Esophagus squamous epithelium (tissue), 5 donors: ENCODE measurements at places on chromosomes 7 and 10.

GRCh38 chr7:43669286-43670081 lies 59.8 kb downstream of the COA1 start:
- H3K4me3 ChIP-seq: no peak overlapping the region
- no peaks in the 10 kb centered on the region for H3K27me3 ChIP-seq

DNA sequence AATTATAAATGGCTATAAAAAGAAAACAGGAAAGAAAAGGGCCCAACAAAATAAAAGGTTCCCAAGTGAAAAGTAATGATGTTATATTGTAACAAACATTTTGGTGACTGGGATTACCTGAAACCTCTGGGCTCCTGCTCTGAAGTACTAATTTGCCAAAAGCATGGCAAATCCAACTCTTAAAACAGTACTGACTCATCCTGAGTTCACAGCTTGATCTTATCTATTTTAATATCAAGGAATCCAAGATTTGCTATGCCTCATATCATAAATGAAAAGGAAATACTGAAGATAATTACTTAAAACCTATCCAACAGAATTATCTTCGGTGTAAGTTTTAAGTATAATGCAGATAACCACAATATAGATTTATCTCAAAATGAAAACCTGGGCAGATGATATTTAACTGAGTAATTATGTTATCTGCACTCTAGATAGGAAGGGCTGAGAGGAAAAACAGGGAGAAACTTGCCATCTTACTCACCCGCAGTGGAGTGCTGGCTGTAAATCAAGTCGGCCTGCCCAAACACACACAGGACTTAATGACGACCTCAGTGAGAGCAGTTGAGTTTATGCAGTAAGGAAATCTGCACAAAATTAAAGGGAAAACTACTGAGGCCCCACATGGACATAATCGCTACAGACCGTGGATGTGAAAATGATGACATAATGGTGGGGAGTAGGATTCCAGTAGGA lies 48.4 kb downstream of the MPP7 start:
- DNase-seq: no peak
- no peak overlapping the region for H3K4me3 ChIP-seq
- no peaks in the 10 kb centered on the region for H3K36me3 ChIP-seq
- H3K27me3 ChIP-seq: no peaks in the 10 kb centered on the region

- H3K36me3 ChIP-seq: no peaks in the 10 kb centered on the region
- DNase-seq: no peak
- no peaks in the 10 kb centered on the region for H3K27me3 ChIP-seq
- H3K4me3 ChIP-seq: no peak overlapping the region
Observed at GRCh38 chr7:131525820-131526219, 30.6 kb downstream of the PODXL start.

- H3K4me3 ChIP-seq: no peak overlapping the region
- no peak for DNase-seq
- H3K4me1 ChIP-seq: no peaks in the 10 kb centered on the region
Observed at GRCh38 chr10:86661161-86662025, 6.9 kb upstream of the LDB3 start.

DNA sequence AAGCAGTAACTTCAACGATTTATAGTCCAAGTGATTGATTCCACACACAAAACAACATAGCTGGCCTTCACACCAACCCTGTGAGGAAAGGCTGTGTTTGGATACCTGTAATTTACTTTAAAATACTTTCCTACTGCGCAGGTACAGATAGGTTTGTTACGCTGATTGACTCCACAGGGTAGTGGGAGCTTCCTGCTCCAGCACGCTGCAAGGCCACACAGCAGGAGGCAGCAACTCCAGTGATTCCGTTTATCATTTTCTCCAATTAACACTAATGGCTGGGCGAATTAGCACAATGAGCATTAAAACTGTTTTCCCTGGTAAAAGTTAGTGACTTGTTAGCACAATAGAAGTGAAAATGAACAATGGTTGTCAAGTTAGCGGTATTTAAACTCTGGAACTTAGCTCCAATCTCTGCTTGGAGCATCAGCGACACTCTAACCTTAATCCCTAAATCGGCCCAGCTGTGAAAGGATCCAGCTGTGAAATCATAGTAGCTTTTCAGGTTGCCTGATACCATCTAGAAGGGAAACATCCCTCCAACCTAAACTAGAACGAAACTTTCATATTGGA lies 959 bp downstream of the DCLRE1C start:
- peak overlapping the region; percentile 96 for H3K27ac ChIP-seq
- peak overlapping the region; percentile 96 for H3K4me3 ChIP-seq
- DNase-seq: no peak
- no peaks in the 10 kb centered on the region for H3K27me3 ChIP-seq

- no peaks in the 10 kb centered on the region for H3K4me1 ChIP-seq
- H3K27me3 ChIP-seq: no peaks in the 10 kb centered on the region
- no peak overlapping the region for H3K27ac ChIP-seq
Observed at GRCh38 chr10:129853562-129853903, 110.5 kb downstream of the EBF3 start.

DNA sequence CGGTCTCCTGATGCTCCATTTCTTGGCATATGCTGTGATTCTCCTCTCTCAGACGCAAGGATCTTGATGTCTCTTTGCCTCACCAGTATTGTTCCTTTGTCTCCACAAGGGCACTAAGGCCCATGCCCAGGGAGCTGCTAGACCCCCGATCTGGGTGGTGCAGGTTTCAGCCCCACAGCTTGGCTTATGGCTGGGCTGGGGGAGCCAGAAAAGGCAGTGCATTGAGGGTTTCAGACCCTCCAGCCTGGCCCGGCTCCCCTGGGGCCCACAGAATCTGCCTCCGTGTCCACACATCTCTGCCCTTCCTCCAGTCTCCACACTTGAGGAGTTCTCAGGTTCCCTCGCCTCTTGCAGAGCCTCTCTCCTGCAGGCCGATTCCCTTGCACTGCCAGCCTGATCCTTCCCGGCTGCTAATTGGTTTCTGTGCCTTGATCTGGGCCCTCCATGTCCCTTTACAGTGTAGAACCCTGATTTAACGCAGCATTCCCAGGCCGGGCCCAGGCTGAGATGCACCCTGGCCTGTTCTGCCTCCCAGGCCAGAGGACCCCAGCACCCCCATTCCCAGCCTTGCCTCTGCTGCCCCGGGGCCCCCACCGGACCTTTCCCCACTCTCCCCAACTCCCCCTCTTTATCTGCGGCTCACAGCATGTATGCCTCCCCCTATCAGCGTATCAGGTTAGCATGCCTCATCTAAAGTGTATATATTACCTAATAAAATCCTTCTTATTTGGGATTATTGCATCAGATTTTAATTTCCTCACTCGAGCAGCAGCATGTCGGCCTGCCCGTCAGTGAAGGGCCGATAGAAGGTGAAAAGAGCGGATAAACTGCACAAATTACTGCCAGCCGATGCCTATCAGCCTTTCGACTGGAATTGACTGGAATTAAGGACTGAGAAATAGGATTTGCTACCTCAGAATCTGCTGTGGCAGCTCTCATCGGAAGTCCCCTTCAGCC lies 145.7 kb downstream of the C10orf105 start:
- no peak overlapping the region for H3K27ac ChIP-seq
- no peak overlapping the region for H3K4me3 ChIP-seq
- DNase-seq: no peak
- no peaks in the 10 kb centered on the region for H3K27me3 ChIP-seq

DNA sequence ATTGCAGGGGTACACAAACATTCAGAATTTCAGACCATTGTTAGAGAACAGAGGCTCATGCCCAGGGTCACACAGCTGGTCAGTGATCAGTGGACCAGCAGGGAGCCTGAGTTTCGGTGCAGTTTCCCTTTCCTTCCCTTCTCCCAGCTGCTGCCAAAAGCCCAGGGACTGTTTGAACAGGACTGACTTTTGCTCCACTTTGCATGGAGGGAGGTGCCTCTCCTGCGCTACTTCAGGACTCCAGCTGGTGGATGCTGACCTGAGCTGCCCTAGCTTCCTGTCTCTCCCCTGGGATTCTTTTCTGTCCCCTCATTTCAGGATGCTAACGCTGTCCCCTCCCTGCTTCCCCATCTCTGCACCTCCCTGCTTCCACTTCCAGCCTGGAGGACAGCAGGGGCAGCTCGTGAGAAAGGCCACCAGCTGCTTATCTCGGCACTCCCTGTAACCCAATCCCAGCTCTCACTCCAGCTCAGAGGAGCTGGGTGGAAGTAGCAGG lies 14.5 kb downstream of the SH2D4B start:
- no peaks in the 10 kb centered on the region for H3K27me3 ChIP-seq
- no peak for DNase-seq
- H3K4me1 ChIP-seq: no peaks in the 10 kb centered on the region
- H3K27ac ChIP-seq: no peak overlapping the region
- H3K4me3 ChIP-seq: no peak overlapping the region
- H3K36me3 ChIP-seq: no peaks in the 10 kb centered on the region

DNA sequence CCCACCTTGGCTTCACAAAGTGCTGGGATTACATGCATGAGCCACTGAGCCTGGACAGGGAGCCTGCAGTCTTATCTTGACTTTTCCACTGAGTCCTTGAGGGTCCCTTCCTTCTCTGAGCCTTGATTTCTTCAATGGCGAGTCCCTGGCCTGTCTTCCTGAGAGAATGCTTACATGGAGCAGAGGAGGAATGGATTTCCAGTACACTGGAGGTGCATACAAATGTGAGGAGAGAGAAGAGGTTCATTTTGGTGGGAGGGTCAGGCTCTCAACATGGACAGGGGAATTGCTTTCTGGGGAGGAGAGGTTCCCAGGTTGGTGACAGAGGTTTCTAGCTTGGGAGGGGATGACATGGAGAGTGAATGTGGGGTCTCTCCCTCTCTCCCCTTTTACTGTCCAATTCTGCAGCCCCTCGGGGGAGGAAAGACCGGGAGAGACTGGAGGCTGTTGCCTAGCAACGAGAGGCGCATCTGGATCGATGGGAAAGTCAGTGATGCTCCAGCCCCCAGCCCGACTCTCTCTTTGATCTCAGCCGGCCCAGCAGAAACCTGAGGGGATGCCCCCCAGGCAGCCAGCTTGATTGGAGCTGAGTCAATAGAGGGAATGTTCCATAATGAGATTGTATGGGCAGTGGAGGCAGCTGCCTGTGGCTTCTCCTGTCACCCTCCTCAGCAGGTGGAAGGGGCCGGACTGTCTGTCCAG lies 14.8 kb downstream of the SRRM3 start:
- H3K27me3 ChIP-seq: no peaks in the 10 kb centered on the region
- no peak overlapping the region for H3K4me3 ChIP-seq
- no peak overlapping the region for H3K27ac ChIP-seq
- DNase-seq: no peak

DNA sequence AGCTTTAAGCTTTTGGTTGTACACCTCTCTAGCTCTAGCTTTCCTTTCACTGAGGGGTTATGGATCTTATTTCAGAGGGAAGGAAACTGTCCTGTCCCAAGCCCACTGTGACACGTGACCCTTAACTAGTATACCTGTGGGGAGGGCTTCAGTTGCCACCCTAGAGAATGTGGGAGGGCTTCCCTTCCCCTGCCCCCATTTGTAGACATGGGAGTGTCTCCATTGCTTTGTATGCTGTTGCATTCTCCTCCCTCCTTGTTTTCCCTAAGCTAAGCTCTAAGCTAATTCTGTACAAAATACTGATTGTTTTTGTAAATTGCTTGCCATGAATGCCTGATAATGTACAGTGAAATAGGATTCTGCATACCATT lies 11.2 kb downstream of the LUC7L2 start:
- no peak for DNase-seq
- H3K36me3 ChIP-seq: no peaks in the 10 kb centered on the region
- peaks cover 8% of the 10 kb centered on the region for H3K4me1 ChIP-seq
- H3K27me3 ChIP-seq: no peaks in the 10 kb centered on the region
- H3K27ac ChIP-seq: no peak overlapping the region

GRCh38 chr10:62779487-62780248 lies 24.9 kb upstream of the ADO start:
- no peak overlapping the region for H3K27ac ChIP-seq
- no peaks in the 10 kb centered on the region for H3K27me3 ChIP-seq
- no peak overlapping the region for H3K4me3 ChIP-seq
- H3K4me1 ChIP-seq: no peaks in the 10 kb centered on the region

DNA sequence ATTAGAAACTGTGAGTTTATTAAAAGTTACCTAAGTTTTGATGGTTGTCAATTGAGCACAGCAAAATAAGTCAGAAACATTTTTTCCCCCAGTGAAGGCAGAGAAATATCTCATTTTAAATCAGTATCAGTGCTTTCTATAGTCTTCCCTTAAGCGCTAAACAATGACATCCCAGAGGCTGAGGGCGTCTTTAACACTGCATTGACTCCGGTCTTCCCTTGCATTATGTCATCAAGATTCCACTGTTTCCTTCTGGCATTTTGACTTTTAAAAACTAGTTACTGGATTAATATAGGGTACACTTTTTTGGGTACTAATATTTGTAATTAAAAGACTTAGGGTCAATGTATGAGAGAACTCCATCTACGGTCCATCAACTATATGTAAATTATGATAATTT lies 3.9 kb downstream of the GLUD1 start:
- peaks cover 18% of the 10 kb centered on the region for H3K36me3 ChIP-seq
- no peak overlapping the region for H3K4me3 ChIP-seq
- peak overlapping the region; percentile 100 for H3K27ac ChIP-seq
- no peak for DNase-seq

- no peaks in the 10 kb centered on the region for H3K36me3 ChIP-seq
- H3K4me1 ChIP-seq: no peaks in the 10 kb centered on the region
- DNase-seq: no peak
- no peak overlapping the region for H3K27ac ChIP-seq
- no peak overlapping the region for H3K4me3 ChIP-seq
Observed at GRCh38 chr10:108443636-108444035, 1279.1 kb upstream of the SORCS1 start.

DNA sequence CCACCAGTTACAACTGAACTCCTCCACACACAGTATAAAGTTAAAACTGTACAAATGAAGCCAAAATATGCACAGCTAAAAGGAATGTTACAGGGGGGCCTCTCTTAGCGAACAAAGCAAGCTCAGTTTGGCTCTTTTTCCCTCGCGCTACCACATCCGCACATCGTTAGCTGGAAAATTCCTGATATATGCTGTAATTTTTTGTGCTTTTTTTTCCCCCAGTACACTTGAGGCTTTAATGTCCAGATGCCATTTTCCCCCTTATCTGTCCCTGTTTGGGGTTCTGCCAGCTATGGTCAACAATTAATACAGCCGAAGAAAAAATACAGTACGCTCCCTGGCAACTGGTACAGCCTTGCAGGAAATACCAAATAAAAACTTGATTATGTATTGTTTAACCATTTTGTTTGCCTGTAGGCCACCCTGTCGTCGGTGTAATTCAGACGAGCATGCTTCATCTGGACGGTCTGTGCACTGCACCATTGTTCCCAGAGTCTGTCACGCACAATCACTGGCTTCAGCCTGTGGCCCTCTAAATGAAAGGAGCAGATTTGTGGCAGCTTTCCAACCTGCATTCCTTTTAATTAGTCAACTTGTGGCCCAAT lies 108.1 kb upstream of the FAM133B start:
- peak overlapping the region; percentile 35 for H3K4me3 ChIP-seq
- H3K27me3 ChIP-seq: no peaks in the 10 kb centered on the region
- no peak for DNase-seq
- H3K36me3 ChIP-seq: no peaks in the 10 kb centered on the region
- peaks cover 3% of the 10 kb centered on the region for H3K4me1 ChIP-seq

GRCh38 chr10:83083831-83084230 lies 1055.5 kb upstream of the GHITM start:
- no peak for DNase-seq
- H3K27ac ChIP-seq: no peak overlapping the region
- no peaks in the 10 kb centered on the region for H3K36me3 ChIP-seq
- H3K4me3 ChIP-seq: no peak overlapping the region
- no peaks in the 10 kb centered on the region for H3K27me3 ChIP-seq

GRCh38 chr10:130244031-130244927 lies 108.1 kb downstream of the GLRX3 start:
- no peaks in the 10 kb centered on the region for H3K4me1 ChIP-seq
- DNase-seq: no peak
- no peak overlapping the region for H3K27ac ChIP-seq
- no peaks in the 10 kb centered on the region for H3K36me3 ChIP-seq
- H3K4me3 ChIP-seq: no peak overlapping the region

- no peaks in the 10 kb centered on the region for H3K27me3 ChIP-seq
- peaks cover 52% of the 10 kb centered on the region for H3K36me3 ChIP-seq
- no peak overlapping the region for H3K4me3 ChIP-seq
- H3K4me1 ChIP-seq: peaks cover 5% of the 10 kb centered on the region
- no peak overlapping the region for H3K27ac ChIP-seq
- no peak for DNase-seq
Observed at GRCh38 chr7:149130572-149131198, 4.6 kb upstream of the ZNF425 start.
